NCI-H1092 (cell line): ENCODE measurements at places on chromosomes 11 and 22.

DNA sequence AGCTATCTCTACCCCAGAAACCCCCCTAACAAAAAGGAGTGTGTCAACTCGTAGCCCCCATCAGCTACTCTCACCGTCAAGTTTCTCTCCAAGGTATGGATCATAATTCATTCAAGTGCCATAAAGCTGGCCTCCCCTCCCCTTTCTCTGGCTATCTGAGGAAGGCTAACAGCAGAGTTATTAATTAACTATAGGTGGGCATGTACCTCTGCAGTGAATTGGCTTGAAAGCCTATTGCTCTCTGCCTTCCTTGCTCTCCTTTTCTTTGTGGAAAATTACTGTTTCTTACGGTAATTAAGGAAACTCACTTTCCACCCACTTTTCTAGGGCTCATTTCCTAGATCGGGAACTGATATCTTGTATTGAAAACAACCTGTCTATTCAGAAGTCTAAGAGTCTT is 14.1 kb downstream of the POLA2 start:
- no peak for DNase-seq

DNA sequence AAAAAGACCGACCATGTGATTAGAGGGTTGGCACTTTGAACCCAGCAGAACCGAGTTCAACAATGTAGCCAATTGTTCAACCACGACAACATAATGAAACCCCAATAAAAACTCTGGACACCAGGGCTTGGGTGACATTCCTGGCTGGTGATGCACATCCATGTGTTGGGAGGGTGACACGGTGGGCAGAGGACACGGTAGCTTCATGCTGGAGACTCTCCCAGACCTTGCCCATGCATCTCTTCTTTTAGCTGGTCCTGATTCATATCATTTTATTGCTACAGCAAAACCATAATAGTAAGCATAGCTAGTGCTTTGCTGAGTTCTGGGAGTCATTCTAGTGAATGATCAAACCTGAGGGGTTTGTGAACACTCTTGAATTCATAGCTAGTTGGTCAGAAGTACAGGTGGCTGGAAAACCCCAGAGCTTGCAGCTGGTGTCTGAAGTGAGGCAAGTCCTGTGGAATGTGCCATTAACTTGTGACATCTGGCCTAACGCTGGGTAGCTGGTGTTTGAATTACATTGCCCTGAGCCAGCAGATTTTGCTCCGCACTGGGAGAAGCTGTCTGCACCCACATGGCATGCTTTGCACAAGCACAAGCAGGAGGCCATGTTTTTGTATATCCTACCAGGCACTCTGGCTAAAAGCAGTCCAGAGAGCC is 14.0 kb downstream of the RPUSD4 start:
- DNase-seq, result no peak

DNA sequence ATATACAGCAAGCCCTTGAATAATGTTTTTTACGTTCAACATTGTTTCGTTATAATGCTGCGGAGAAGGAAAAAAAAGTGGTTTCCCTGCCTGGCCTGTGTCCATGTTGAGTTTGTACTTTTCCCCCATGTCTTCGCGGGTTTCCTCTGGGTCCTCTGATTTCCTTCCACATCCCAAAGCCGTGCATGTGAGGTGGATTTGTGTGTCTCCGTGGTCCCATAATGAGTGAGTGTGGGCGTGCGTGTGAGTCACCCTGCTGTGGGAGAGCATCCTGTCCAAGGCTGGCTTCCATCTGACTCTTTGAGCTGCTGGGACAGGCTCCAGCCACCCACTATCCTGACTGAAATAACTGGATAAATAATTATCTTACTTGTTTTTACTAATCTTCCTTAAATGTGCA is 29.6 kb upstream of the SNX19 start:
- no peak for DNase-seq

GRCh38 chr22:20957102-20957682 is 9.9 kb upstream of the AIFM3 start:
- DNase-seq, result no peak
